ENCODE measurements at places on chromosomes 6 and 20.

- no peak for DNase-seq
These were observed 7.7 kb upstream of the SLC35A1 start for GRCh38 chr6:87465051-87465450.

- DNase-seq, result no peak
These were observed 67.9 kb downstream of the TRMT11 start for GRCh38 chr6:126054258-126054702.

- DNase-seq, result no peak
These were observed 41.9 kb downstream of the EYA2 start for GRCh38 chr20:46936415-46937156.

- no peak for DNase-seq
These were observed 12.4 kb upstream of the GMEB2 start for GRCh38 chr20:63639093-63639975.

GRCh38 chr6:75493400-75494064, at the start of gene FILIP1:
TSS of gene FILIP1 (minus strand) at chr6:75493800. CDS start at chr6:75414972, 78,828 bp downstream.
- no peak for DNase-seq

GRCh38 chr20:60693496-60694133, 558.4 kb upstream of the CDH4 start:
- DNase-seq, result no peak

DNA sequence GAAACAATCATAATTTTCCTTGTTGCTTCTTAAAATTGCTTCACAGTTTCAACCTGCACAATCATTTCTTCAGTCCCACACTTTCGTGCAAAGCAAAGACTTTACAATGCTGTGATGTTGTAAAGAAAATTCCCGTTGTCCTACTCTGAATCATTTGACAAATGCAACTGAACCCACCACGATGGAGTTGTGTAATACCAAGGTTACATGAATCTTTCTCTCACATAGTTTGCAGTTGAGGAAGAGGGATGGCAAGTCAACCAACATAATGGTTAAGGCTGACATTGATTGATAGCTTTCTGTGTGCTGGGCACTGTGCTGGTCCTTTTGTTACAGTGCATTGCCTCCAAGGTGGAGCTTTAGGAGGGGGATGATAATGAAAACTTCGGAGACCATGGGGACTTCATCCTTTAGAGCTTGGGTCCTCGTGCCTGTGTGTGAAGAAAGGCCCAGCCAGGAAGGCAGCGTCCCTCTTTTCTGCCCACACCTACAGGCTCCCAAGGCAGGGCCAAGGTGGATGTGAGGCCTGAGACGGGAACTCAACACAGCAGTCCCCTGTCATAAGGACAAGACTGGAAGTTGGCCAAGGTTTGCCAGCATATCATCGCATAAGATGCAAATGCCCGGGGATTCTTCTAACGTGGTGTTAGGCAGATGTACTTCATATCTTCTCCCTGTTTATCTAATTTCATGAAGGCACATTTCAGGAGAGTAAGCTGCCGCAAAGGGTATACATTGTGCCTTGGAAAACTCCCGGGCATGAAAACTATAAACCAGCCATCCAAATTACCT, 96.9 kb downstream of the LY86 start:
- DNase-seq, result no peak

- DNase-seq, result no peak
These were observed 2.0 kb downstream of the MAN1A1 start for GRCh38 chr6:119347466-119348095.

DNA sequence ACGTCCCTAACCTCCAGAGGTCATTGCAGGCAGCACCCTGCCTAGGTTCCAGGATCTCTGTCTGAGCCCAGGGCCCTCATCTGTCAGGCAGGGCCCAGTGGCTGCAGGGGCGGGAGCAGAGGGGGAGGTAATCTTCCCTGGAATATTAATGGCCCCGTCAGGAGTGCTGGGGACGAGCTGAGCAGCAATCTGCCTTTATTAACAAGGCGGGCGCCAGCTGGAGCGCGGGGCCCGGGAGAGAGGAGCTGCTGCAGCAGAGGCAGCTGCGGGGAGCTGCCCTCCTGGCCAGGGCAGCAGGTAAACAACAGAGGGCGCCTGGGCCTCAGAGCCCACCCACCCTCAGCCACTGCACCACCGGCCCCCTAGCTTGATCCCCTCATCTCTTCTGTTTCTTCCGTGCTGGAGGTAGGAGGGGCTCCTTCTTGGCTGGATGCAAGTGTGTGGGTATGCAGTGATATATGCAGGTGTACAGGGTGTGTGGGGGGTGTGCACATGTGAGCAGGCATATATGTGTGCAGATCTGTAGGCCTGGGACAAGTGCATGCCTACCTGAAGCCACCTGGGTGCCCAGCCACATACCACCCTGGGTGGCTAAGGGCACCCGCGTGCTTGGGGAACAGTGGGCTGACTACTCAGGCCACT, 131.8 kb upstream of the MLN start:
- no peak for DNase-seq

- DNase-seq, result no peak
These were observed 9.9 kb downstream of the ATXN1 start for GRCh38 chr6:16751251-16751946.

- no peak for DNase-seq
These were observed 39.6 kb downstream of the GRIK2 start for GRCh38 chr6:101433141-101433540.

GRCh38 chr6:122472022-122472340, 374 bp upstream of the SERINC1 start:
- no peak for DNase-seq

DNA sequence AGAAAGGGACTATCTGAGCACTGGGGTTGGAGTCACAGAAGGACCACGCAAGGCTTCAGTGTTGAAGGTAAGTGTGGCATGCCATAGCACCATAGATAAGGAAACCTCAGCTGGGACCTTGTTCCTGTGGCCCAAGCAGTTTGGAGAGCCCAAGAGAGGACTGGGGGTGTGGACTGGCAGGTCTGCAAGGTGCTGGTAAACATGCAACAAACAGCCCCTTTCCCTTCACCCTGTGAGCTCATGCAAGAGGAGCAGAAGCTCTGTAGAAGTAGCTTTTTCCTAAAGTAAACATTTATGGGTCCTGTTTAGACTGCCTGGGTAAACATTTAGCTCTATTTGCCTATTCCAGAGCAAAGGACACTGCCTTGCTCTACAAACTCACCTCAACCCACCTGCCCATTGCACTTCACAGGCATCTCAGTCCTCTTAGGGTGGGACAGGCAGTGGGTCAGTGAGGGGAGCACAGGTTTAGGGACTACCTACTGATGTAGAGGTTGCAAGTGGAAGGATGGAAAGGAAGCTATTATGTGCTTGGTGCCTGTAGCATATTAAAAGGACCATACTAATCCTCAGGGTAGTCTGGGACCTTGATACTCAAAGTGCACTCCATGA, 12.0 kb downstream of the ZSCAN31 start:
- DNase-seq, result no peak

GRCh38 chr6:135566311-135567068, 69.0 kb upstream of the AHI1 start:
- no peak for DNase-seq

GRCh38 chr6:28635547-28636158, 110.0 kb downstream of the GPX5 start:
- DNase-seq, result peak; percentile 10

GRCh38 chr6:160859822-160860221, 131.7 kb upstream of the MAP3K4 start:
- DNase-seq, result no peak

DNA sequence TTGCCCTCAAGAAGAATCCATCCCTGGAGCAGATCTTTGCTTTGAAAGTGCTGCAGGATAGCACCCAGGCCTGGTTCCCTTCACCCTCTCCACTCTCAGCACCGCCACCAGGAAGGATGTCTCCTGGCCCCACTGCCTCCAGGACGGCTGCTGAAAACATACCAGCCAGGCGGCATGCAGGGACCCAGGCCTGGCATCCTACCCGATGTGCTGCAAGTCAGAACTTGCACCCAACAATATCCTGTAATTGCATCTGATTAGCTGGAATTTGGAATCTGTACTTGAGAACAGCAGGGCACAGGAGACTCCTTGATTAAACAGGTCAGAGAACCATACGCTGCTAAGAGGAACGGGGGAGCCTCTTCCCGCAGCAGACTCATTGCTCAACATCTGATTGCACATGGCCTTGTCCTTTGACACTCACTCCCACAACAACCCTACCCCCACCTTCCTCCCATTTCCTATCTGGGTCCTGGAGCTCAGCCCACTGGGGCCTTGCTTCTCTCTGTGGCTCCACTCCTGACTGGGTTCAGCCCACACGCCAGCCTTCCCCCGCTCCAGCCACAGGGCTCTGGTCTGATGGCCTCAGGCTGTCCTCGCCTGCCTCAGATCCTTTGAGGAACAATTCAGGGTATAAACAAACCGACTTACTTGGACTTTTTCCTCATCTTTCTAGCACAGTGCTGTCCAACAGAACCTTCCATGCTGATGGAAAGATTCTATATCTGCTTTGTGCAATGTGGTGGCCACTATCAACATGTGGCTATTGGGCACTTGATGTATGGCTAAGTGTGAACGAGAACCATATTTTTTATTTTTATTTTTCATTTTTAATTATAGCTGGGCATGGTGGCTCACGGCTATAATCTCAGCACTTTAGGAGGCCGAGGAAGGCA, 78.0 kb downstream of the FGD2 start:
- peak; percentile 70 for DNase-seq

DNA sequence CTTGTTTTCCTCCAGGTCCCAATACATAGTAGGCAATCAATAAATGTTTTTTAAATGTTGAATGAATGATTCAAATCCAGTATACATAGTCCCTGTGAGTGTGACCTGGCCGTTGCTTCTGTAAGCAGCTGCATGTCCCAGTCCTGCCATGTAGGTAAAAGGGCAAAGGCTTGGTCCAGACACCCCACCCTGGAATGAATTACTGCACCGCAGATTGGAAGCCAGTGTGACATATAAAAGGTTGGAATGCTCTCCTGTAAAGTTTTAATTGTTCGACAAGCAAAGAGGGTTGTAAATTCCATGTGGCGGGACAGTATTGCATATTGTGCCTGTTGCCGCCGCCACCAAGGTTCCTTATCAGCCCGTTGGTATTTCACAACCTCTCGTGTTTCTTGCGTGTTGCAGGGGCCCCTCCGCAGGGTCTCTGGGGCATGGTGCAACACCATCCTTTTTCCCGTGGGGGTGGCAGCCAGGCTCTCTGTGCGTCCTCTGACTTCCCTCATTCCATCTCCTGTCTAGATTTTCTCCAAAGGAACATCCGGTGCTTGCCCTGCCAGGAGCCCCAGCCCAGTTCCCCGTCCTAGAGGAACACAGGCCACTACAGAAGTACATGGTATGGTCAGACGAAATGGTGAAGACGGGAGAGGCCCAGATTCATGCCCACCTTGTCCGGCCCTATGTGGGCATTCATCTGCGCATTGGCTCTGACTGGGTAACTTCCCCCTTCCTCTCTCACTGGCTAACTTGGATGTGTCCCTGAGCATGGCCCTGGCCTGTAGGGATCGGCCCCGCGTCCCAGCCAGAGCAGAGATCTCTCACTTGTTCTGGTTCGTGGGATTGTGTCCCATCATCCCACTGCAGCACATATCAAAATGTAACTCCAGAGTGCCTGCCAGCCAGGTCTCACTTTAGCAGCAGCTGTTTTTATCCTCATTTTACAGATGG, 20.3 kb downstream of the POFUT1 start:
- no peak for DNase-seq

GRCh38 chr20:37193821-37194220, 14.5 kb upstream of the MROH8 start:
- DNase-seq, result no peak

- no peak for DNase-seq
These were observed 179.5 kb downstream of the ADAT2 start for GRCh38 chr6:143271024-143271423.

DNA sequence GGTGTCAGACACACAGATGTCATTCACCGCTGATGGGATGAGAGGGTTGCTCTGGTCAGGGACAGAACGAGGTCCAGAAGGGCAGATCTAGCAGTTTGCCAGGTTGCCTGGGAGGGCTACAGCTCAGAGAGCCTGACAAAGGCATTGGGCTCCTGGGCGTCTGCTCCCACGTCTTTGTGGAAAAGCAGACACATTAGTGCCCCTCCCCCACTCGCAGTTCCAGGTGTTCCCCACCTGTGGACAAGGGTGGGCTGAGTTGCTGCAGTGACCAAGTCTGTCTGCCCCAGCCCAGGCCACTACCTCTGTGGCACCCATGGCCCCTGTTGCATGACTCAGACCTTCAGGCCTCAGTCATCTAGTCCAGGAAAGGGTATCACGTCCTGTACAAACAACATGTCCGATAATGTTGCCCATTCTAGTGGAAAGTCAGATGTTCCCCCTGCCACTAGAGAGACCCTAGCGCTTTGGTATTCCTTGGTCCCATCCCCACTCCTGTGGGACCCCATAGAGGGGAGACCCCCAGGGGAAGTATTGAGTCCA, 37.4 kb downstream of the WRNIP1 start:
- DNase-seq, result no peak

- no peak for DNase-seq
These were observed 19.7 kb downstream of the NINL start for GRCh38 chr20:25565578-25566157.

GRCh38 chr6:94463306-94463705, 1043.9 kb upstream of the EPHA7 start:
- DNase-seq, result no peak

- DNase-seq, result no peak
These were observed 12.5 kb downstream of the SESN1 start for GRCh38 chr6:109082188-109082577.

DNA sequence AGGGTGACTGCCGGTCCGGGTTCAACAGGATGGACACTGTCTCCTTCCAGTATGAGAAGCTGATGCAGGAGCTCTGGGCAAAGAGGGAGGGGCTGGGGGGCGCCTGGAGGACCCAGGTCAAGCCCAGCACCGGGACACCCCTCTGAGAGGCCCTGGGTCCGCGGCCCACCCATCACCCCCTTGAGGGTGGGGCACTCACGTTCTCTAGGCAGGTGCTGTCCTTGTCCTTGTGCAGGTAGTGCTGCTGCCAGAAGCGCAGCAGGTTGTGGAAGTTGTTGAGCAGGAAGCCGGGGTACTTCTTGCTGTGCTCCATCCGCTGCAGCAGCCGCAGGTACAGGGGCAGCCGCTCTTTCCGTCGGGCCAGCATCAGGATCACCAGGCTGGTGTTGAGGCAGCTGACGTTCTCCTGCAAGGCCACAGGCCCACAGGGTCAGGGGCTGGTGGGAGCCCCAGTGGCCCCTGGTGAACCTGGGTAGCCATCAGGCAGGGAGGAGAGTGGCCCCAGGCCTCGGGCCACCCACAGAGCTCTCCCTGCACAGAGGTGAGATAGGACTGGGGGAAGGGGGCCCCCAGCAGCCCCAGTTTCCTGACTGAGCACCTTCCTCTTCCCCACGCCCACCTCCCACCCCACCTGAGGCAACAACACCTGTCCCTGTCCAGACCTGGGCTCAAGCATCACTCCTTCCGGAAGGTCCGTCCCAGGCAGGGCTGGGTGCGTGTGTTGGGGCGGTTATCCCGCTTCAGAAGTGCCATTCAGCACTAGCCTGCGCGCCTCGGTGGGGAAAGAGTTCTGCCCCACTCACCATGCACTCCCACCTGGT, 47.8 kb downstream of the MYH7B start:
- no peak for DNase-seq

Measured in DMS79 (cell line).